Fibroblast of lung (primary cell): ENCODE measurements at places on chromosomes 6 and 20. TPM values are rescaled to one million over a fixed set of nuclear protein-coding genes. Genes with fewer than 3 reads are reported as not detected.
A peak's percentile ranks its signal among the peaks of the same experiment; 100 is the strongest.

DNA sequence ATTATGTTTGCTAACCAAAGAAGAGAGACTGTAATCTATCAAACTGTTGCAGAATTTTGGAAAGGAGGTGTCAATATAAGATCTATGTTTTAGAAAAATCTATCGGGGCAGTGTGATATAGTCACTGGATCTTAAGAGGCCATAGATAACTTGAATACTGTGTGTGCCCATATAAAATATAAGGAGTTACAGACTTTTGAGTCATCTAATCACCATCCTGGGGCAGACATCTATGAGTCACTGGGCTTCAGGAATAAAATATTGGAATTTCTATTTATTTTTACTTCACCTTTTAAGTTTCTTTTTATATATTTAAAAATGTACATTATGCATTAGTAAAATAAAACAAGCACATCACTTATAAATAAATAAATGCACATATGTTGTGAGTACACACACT is 509.3 kb upstream of the MAN1A1 start:
- H3K27me3 ChIP-seq: no peaks in the 10 kb centered on the region
- DNase-seq: peak; percentile 29
- no peaks in the 10 kb centered on the region for H3K36me3 ChIP-seq
- no peak overlapping the region for H3K27ac ChIP-seq
- no peak overlapping the region for H3K4me3 ChIP-seq

DNA sequence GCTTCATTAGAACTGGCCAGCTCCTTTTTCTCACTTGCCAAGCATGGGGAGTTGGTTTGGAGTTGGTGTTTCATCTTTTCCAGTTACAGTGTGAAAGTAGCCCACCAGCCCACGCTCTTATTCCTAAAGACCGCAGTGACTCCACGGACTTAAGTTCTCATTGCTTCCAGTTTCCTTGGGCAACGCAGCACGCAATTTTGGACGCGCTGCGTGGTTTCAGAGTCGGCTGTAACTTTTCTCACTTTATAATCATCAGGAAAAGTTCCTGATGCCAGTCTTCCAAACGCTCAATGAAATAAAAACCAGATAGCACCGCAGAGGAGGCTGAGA is 381 bp upstream of the PEX7 start:
- H3K36me3 ChIP-seq: no peaks in the 10 kb centered on the region
- no peak for DNase-seq
- peak overlapping the region; percentile 82 for H3K27ac ChIP-seq
- H3K4me3 ChIP-seq: peak overlapping the region; percentile 77

DNA sequence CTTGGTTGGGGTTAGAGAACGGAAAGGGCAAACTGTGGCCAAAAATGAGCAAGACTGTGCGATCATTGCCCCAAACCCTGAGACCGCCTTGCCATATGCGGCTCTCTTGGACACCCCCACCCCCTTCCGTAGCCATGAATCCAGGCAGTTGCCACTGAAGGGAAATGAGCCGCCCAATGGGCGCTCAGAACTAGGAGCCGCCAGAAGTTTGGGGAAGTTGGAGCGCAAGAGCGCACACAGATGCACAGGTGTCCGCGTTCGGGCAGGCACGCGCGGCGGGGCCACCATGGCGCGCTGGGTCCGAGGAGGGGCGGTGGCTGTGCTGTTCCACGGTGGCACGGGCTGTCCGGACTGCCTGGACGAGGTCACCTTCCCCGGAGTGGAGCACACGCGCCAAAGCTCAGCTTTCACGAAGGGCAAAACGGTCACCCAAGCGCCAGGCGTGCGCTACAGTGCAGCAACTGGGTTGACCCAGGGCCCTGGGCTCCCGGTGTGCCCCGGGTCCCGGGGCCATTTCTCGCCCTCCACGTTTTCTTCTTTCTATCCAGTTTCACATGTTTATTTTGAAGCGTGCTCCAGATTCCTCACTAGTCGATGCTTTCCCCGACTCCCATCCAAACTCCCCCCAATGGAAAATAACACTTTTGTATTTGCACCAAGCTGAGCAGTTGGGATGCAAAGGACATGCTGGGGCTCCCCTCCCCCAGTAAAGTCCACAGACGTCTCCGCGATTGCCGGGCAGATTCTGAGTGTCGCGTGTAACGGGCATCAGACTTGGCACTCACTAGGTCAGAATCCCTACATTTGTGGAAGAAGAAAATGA is 906 bp upstream of the PDE10A start:
- H3K36me3 ChIP-seq: no peaks in the 10 kb centered on the region
- peak; percentile 19 for DNase-seq
- no peaks in the 10 kb centered on the region for H3K4me1 ChIP-seq
- H3K4me3 ChIP-seq: no peak overlapping the region
- H3K27me3 ChIP-seq: peaks cover 11% of the 10 kb centered on the region

- H3K4me3 ChIP-seq: no peak overlapping the region
- no peaks in the 10 kb centered on the region for H3K4me1 ChIP-seq
- no peaks in the 10 kb centered on the region for H3K36me3 ChIP-seq
- DNase-seq: no peak
- no peak overlapping the region for H3K27ac ChIP-seq
- H3K27me3 ChIP-seq: no peaks in the 10 kb centered on the region
Observed at GRCh38 chr20:59985164-59985563, 26.9 kb downstream of the CDH26 start.

Gene SNAI1
- total RNA-seq: 0.26 and 0.66 TPM in 2 replicates

- no peak for DNase-seq
- no peaks in the 10 kb centered on the region for H3K4me1 ChIP-seq
- no peaks in the 10 kb centered on the region for H3K27me3 ChIP-seq
- H3K36me3 ChIP-seq: no peaks in the 10 kb centered on the region
Observed at GRCh38 chr6:56977192-56977591, 22.3 kb downstream of the BEND6 start.

Gene PRKN
- 4.6 and 5.6 TPM in 2 replicates for total RNA-seq

Gene EYA4
- 23.9 and 38.0 TPM in 2 replicates for total RNA-seq

Gene HLA-DQA1
- total RNA-seq: 0.26 TPM in 1 of 2 replicates, not detected in the other

Gene CD109
- 12.8 and 51.2 TPM in 2 replicates for total RNA-seq

DNA sequence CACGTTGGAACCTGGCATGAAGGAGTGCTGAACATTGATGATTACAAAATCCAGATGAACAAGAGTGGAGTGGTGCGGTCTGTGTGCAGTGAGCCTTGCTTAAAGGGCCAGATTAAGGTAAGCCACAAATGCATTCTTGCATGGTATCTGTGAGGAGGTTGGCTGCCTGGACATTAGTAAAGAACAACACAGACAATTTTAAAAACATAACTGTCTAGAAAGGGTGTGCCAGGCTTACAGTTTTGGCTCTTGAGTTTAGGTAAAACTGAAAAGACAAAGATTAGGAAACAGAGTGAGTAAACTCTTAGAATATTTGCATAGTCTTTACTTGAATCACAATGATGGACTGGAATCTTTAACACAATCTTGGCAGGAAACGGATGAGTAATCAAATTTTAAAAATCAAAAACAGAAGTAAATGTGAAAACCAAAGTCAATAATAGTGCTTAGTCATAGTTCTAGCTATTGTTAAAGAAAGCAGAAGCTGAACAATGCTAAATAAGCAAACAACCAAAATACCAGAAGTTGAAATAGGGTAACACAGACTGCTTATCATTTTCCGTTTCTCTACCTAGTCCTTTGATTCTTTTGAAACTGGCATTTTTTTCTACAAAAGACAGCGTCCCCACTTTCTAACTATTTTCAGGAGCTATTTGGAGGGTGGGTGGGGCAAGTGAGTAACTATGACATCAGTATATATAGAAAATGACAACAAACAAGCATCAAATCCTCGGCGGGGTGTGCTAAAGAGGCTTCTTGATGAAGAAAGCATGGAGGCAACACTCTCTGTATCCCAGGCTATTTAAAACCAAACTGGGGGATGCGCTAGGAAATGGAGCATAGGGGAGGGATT is 185.8 kb upstream of the RAB32 start:
- peaks cover 5% of the 10 kb centered on the region for H3K4me1 ChIP-seq
- peak overlapping the region; percentile 17 for H3K27ac ChIP-seq
- H3K36me3 ChIP-seq: no peaks in the 10 kb centered on the region
- H3K4me3 ChIP-seq: no peak overlapping the region
- peak; percentile 98 for DNase-seq

- no peak for DNase-seq
- no peaks in the 10 kb centered on the region for H3K27me3 ChIP-seq
- H3K27ac ChIP-seq: no peak overlapping the region
- H3K36me3 ChIP-seq: no peaks in the 10 kb centered on the region
Observed at GRCh38 chr6:166952567-166953486, 3.5 kb downstream of the RNASET2 start.

Gene FAM83B
- under 0.01 TPM in 2 replicates for total RNA-seq
